ENCODE measurements at places on chromosomes 16 and 17.

DNA sequence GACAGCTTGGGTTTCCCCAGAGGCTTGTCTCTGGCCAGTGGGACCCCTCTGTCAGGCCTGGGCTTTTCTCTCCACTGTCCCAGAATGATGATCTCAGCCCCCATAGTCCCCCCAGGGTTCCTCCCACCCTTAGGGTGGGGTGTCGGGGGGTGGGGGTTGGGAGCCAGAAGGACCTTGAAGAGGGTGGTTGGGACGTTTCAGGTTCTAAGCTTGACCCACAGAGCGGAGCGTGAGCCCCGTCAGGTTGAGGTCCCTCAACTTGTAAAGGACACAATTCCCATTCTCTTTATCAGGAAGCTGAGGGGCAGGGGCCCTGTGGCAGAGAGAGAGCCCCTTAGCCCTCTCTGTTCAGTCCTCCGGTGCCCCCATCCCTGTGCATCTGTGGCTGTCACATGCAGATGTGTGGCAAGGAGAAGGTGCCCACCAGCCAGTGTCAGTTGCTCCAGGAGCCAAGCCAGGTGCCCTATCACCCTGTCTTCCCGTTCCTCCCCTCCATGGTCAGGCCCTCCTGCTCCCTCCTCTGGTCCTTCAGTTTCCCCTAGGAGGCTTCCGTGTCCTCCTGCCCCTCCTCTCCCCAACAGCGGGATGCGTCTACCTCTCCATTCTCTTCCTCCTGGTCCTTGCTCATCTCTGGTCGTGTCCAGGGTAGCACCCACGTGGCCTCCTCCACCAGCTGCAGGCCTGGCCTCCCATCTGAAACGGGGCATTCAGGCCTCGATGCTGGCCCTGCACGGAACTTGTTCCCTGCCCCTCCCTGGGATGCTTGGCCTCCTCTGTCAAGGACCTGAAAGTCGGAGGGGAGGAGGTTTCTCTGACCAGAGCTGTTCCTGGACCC is 1.5 kb upstream of the NTN3 start:
- DNase-seq, result no peak

DNA sequence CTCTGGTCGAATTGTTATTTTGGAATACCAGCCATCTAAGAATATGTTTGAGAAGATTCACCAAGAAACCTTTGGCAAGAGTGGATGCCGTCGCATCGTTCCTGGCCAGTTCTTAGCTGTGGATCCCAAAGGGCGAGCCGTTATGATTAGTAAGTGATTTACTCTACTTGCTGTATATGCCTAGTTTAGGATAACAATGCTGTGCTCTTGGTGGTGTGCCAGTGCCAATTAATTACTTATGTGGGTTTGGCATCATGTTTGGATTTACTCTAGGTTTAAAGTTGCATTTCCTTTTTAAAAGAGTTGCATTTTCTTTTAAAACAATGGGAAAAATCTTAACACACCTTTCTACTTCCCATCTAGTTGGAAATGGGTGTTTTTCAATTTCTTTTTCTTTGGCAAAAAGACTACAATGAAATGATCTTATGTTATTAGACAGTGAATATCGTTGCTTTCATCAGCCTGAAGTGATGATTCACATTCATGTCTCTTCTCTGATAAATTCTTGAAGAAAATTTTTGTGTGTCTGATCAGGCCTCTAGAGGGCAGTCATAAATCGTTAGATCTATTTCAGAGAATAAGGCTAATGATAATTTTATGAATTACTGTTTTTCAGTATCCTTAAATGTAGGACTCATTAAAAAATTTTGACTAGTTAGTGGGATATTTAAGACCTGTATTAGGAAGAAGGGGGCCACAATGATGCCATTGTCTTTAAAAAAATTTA is 5.6 kb downstream of the SF3B3 start:
- peak; percentile 27 for DNase-seq

DNA sequence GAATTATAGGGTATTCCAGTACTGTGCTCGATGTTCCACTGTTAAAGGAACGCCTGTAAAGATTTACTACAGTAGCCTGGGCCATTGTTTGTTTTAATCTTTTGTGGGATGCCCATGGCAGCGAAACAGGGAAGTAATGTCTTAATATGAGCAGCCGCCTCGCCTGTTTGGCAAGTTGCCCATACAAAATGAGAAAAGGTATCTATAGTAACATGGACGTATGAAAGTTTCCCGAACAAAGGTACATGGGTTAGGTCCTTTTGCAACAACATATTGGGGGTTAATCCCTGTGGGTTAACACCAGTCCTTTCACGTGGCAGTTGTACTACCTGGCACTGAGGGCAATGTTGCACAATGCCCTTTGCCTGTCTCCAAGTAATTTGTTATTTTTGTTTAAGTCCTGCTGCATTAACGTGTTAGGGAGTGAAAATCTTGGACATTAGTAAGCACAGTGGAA is 21.1 kb upstream of the TMC5 start:
- no peak for DNase-seq

DNA sequence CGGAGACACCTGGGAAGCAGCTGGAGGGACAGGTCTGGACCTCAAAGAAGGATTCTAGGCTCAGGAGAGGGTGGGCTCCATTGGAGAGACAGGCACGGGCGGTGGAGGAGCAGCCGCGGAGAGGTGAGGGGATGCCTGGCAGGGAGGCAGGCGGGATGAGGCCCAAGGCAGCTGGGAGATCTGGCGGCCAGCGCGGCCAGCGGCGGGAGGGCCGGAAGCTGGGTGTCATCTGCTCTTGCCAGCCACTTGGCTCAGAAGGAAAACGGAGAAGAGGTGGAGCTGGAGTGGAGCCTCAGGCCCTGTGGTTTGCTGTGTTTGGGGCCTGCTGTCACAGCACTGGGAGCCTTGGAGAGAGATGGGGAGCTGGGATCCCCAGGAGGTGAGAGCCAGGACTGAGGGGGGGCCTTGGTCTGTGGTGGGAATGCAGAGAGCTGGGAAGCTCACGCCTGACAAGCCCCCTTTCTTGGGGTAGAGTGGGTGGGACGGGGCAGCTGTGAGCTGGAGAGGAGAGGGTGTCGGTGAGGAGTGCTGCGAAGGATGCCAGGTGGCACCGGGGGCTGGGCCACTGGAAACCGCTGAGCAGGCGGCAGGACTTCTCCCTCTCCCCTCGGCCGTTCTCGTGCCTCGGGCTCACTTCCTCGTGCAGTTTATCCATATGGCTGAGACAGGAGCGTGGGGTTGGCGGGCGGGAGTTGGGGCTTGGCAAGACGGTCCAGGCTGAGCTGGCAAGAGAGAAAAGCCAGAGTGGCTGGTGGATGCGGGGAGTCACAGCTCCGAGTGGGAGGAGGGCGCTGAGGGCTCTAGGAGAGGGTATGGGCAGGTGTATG is 8.0 kb downstream of the TBC1D24 start:
- no peak for DNase-seq

DNA sequence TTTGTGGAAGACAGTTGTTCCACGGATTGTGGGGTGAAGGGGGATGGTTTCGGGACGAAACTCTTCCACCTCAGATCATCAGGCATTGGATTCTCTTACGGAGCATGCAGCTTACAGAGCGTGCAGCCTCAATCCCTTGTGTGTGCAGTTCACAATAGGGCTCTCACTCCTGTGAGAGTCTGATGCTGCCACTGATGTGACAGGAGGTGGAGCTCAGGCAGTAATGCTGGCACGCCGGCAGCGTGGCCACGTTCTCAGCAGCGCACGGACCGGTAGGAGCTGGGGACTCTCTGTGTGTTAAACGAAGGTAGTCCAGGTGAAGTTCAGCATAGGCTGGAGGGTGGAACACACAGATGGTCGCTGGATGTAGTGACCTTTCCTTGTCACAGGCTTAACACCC is 37.8 kb downstream of the SEC14L1 start:
- no peak for DNase-seq

DNA sequence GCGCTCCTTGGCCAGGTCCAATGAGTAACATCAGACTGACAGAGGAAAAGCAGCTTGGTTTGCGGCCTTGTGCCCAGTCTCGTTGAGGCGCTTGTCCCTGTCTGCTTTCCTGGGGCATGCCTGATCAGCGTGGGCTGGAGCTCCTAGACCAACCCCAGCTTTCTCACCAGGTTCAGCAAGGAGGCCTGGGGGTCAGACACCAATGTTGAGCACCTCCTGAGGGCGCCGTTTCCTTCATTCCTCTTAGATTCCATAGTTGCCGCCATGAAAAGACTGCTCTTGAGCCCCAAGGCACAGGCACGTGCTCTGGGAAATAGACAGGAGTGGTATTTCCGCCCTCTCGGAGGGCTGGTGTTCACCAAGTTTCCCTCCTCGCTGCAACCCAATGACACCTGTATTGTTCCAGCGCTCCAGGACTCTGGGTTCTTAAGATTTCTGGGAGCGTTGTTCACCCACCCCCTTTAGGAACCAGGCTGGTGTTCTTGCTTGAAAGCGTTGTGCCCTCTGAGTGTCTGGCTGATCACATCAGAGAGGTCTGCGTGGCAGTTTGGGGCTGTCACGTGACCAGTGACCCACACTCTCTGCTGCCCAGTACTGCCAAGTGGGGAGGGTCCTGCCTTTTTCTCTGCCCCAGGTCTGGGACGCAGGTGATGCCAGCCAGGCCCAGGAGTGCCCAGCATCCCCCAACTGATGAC is 18.0 kb downstream of the KCTD2 start:
- no peak for DNase-seq

DNA sequence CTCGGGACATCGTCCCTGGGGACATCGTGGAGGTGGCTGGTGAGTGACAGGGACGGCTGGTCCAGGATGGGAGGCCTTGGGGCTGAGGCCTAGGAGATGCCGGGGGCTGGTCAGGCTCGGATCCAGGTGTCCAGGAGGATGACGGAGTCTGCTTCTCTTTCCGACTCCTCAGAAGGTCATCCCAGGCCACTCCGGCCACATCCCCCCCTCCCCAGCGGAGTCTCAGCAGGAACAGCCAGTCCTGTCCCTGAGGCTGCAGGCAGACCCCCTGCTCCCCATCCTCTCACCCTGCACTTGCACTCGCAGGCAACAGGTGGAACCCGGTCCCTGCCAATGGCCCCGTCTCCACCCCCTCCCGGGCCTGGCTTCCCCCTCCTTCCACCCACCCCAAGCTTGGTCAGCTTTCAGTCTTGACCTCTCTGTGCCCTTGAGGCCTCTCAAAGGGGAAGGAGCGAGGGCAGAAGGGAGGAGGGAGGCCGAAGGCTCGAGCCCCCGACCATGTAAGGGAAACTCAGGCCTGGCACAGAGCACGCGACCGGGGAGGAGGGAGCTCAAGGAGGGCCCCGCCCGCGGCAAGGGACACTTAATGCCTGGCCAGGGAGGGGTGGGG is 4.4 kb downstream of the ATP2A1 start:
- DNase-seq, result no peak

GRCh38 chr17:80949451-80950421 is 41.9 kb upstream of the CHMP6 start:
- DNase-seq, result no peak

DNA sequence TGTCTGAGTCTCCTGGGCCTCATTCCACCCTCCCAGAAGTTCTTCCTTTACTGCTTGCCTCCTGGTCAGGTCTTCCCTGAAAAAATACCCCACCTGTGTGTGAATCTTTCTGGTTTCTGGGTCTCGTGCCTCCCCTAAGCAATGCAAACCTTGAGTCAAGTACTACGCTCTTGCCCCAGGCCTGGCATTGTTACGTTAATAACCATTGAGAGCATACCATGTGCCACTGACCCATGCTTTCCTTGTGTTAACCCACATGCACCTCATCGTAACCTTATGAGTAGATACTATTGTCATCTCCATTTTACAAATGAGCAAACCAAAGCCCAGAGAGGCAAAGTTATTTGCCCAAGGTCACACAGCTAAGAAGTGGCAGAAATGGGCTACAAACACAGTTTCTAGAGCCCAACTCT is 25.4 kb upstream of the TOB1 start:
- DNase-seq, result no peak

DNA sequence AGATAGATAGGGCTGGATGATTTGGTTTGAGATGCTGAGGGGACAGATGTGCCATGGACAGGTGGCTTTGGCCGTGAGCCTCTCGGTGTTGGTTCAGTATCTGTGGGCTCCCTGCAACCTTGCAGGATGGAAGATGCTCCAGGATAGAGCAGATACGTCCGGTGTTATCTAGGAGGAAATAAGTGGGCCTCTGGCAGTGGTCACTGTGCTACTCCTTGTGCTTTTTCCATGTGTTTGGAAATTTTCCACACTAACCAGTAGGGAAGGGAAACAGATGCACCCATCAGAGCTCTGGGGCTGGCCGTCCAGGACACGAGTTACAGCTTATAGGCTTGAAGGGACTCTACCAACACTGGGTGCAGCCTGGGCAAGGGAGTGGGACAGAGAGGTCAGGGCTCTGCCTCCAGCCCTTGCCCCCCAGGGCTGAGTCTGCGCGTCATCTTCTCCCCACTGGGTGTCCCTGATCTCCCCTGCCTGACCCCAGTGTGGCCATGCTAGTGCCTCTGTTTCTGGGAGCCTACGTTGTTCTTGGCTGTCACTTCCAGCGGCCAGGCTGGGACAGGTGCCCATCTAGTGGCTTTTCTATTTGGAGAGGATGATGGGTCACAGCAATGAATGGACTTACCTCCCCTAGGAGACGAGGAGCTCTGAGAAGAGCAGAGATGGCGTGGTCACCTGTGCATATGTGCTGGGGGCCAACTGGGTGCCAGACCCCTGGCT is 166.9 kb downstream of the SEC14L1 start:
- DNase-seq, result no peak

- DNase-seq, result no peak
Observed at GRCh38 chr17:73901661-73902415, 257.6 kb upstream of the SDK2 start.

DNA sequence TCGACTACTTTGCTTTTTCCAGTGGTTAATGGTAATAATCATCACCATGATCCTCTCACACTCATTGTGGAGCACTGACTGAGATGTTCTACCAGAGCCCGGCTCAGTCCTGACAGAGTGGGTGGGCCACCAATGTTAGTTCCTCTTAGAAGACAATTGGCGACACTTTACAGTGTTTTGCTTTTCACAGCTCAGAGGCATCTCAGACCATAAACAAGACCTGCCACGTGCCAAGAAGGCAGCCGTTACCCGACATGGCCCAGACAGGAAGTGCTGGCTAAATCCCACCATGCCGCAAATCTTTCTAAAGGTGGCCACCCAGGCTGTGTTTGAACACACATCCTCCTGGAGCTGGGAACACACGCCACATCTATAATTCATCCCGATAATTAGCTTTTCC is 103.7 kb downstream of the XYLT1 start:
- no peak for DNase-seq

GRCh38 chr16:51508490-51509212 is 357.6 kb upstream of the SALL1 start:
- peak; percentile 39 for DNase-seq

GRCh38 chr16:4240624-4241023 is 1.3 kb downstream of the SRL start:
- no peak for DNase-seq

GRCh38 chr17:75370286-75370915 is 35.1 kb downstream of the GRB2 start:
- no peak for DNase-seq
